ENCODE measurements at places on chromosomes 13 and 19.

- DNase-seq = no peak
These were observed 12.9 kb downstream of the LMTK3 start for GRCh38 chr19:48498595-48499311.

- DNase-seq = no peak
These were observed 711.5 kb downstream of the PCDH17 start for GRCh38 chr13:58343076-58343475.

GRCh38 chr13:62357887-62358645, 942.4 kb upstream of the PCDH20 start:
- DNase-seq = no peak

GRCh38 chr13:112229992-112230872, 145.9 kb upstream of the SPACA7 start:
- no peak for DNase-seq

DNA sequence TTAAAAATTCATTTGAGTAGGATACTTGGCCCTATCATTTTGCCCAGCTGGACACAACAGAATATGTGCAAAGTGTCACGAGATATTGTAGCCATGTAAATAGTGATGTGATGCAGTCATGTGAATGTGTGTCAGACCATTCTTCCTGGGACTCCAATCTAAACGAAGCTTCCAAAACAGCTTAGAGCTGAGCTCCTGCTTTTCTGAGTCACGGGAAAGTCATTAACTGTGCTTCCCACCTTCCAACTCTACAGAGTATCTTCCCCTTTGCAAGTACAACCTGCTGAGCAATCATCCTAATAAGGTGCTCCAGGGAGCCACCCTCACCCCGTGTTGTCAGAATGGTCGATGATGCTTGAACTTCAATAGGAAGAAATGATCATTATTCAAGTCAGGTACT, 294.7 kb downstream of the MYO16 start:
- no peak for DNase-seq

DNA sequence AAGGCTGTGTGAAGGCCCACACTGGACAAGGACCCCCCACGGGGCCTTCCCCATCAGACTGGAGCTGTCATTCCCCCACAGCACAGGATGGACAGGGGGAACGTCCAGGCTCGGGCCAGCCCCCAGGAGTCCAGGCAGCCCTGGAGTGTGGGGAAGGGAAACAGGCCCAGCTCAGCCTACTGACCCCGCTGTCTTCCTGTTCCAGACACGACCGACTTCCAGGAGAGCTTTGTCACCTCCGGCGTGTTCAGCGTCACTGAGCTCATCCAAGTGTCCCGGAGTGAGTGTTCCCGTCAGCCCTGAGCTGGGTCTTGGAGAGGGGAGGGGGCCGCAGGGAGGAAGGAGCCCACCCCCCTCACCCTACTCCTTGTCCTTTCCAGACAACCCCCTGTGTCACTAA, 47.0 kb downstream of the SMIM24 start:
- no peak for DNase-seq

- no peak for DNase-seq
These were observed 324.6 kb downstream of the SHISA2 start for GRCh38 chr13:25727250-25727649.

DNA sequence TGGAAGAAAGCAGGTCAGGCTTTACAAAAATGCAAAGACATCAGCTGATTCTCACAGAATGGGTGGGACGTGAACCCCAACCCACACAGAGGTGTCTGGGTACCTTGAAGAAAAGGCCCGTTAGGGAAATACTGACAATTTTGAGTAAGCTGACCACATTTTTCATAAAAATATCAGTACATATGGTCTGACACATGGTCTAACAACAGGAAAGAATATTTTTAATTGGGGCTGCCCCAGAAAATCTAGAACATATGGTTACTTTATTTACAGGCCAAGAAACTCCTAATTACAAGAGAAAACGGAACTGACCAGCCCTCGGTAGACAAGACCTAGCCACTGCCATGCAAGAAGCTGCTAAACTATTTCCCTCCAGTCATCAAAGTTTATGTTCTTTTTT, 48.7 kb upstream of the ITM2B start:
- no peak for DNase-seq

- DNase-seq = no peak
These were observed 1187.6 kb downstream of the OLFM4 start for GRCh38 chr13:54216221-54216620.

DNA sequence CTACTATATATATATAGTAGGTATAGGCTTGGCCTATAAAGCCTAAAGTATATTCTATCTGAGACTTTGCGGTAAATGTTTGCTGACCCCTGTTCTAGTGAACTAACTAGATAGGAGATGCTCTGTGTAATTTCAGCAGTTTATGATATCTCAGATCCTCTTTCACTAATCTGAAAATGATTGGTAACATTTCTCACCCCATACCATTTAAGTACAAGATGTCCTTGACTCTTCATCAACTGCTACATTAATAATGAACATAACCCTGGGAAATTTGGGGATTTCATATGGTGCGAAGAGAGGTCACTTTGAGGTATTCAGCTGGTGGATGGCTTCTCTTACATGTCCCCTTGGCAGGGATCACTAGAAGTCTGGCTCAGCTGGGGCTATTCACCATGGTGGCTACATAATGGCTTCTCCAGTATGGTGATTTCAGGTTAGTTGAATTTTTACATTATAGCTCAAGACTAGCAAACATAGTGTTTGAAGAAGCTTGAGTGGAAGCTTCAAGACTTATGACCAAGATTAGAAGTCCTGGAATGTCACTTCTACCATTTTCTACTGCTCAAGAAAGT, 103.6 kb upstream of the MYCBP2 start:
- DNase-seq = no peak

DNA sequence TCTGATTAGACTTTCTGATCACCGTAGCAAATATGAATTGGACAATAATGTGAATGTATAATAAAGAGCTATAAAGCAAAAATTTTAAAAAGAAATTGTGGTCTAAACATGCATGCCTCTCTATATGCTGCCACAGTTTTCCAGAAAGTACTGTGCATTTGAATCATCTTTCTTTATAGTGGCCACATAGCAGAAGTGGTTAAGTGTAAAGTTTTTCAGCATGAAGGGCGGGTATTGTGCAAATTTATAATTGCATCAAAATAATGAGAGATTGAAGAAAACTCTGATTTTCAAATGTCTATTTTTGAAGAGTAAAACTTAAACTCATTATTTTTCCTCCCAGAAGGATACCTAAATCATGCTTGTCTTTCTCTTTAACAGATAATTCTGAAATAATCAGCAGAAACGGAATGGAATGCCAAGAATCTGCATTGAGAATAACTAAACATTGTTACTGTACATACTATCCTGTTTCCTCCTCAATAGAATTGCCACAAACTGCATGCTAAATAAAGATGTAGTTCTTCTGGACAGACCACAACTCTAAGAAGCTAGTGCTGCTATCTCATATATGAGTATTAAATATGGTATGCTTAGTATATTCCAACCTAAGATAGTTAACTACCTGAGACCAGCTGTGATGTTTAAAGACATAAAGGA, 42.9 kb upstream of the RAP2A start:
- no peak for DNase-seq

DNA sequence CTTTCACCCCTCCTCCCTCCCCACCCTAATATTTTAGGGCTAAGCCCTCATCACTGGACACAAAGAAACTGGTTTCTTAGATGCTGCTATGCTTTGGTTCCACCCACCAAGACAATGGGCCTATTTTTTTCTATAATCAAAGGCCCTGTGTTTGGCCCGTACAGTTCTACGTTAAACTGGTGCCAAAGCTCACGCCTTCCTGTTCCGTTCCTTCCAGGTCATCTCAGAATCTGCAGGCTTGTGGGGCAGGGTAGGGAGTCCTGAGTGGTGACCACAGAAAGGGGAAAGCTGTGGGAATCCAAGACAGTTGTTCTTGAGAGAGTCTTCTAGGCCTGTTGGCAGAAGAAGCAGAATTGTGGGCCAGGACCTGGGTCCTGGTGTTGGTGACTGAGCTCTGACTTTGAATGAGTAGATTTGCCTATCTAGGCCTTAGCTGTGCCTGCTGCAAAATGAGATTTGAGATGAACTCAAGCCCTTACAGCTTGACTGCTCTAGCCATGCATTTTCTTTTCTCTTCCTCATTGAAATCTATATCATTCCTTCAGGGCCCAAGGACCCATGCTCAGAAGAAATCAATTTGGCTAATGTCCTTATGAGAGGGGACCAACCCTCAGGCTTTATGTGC, 19.1 kb upstream of the CXCL17 start:
- DNase-seq = no peak

- no peak for DNase-seq
These were observed 149.4 kb upstream of the FBXL3 start for GRCh38 chr13:77176350-77176749.

GRCh38 chr13:103883164-103883563, 816.9 kb upstream of the SLC10A2 start:
- DNase-seq = peak; percentile 47

DNA sequence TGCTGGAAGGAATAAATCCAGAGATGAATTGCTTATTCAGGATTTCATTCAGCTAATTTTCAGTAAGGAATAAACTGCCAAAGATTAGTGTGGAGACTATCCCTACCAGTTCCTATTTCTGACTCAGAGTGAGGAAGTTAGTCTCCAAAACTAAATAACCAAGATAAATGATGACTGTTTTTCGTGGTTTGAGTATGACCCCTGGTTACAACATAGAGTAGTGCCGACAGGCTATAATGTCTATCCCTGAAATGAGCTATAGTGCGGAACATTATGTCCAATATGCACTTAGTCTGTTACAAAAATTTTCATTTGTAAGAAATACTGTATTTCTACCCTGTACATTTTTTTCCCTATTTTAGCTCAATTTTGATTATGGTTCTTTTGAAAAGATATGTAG, 51.4 kb downstream of the NBEA start:
- no peak for DNase-seq

DNA sequence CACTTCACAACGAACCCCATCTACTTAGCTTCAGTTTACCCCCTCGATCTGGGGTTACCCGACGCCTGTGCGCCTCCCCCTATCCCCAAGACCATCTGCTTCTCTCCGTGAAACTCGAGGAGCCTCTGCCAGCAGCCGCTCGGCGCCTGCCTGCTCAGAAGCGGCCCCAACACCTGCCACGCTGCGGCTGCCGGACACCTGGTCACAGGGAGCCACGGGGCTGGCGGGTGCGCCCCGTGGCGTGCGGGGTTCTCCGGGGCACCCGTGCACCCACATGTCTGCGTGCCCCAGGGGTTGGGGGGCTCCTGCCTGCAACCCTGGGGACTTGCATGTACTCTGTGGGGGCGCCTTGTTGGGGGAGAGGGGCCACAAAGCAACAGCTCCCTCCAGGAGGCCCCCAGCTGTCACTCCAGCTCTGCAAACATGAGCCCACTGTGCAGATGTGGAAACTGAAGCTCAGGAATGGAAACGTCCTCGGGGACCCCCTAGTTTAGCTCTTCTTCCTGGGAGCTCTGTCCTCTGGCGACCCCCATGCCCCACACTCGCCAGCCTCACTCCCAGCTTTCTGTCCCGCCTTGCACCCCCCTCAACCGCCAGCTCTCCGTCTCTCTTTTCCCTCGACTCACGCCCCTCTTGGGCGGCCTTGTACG, 7.0 kb upstream of the SEMA6B start:
- DNase-seq = no peak

GRCh38 chr19:49983645-49984229, 22.8 kb upstream of the SIGLEC11 start:
- no peak for DNase-seq

DNA sequence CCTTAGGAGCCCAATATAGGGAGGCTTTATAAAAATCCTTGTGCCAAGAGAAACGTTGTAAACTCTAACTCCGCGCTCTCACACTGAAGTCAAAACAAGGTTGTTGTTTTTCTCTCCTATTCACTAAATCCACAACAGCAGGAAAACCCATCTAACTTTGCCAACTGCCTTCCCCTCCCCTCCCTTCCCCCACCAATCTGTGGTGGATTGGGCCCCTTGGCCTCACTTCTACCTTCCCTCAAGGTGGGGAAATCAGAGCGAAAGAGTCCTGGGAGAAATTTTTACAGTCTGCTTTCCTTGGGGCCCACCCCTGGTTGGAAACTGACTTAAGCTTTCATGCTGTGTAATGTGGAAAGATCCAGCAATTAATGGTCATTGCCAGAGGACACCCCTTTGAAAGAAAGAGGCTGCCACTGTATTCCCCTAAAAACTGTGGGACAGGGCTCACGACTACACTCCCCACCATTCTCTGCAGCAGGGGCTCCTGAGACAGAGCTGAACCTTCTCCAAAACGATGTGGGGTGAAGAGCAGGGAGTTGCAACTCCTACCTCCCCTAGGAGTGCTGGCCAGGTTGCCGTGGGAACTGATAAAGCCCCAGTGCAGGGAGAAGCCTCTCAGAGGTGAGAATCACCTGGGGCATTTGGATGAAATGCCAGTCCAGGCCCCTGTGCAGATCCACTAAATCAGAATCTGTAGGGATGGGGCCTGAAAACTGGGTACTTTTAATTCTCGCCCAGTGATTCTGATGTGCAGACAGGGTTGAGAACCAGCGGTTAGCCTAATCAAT, 1.1 kb downstream of the DHRS12 start:
- DNase-seq = no peak

GRCh38 chr19:7337380-7338194, 11.2 kb upstream of the ARHGEF18 start:
- DNase-seq = no peak

- no peak for DNase-seq
These were observed 21.0 kb downstream of the TM9SF2 start for GRCh38 chr13:99522298-99522697.

DNA sequence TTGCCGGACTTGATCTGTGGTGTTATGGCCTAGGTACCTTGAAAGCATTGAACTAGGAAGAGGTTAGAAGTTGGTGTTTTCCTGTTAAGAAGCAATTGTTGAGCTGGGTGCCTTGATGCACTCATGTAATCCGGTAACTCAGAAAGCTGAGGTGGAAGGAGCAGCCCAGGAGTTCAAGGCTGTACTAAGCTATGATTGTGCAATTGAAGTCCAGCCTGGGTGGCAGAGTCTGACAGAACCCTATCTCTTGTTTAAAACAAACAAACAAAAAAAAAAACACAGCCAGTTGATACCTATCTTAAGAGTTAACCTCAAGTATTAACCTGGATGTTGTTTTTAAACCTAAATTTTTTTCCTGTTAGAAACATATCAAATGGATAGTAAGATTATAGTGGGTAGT, 19.3 kb downstream of the SAFB start:
- no peak for DNase-seq

GRCh38 chr19:41577144-41577830, 1.3 kb downstream of the CEACAM21 start:
- no peak for DNase-seq

- DNase-seq = no peak
These were observed 23.6 kb downstream of the LYL1 start for GRCh38 chr19:13078897-13079541.

- no peak for DNase-seq
These were observed 143.5 kb downstream of the DNAJC15 start for GRCh38 chr13:43166644-43167457.

- DNase-seq = no peak
These were observed 33.2 kb upstream of the RFC3 start for GRCh38 chr13:33784738-33785137.

GRCh38 chr13:45167611-45168554, 33.0 kb downstream of the KCTD4 start:
- DNase-seq = no peak

DNA sequence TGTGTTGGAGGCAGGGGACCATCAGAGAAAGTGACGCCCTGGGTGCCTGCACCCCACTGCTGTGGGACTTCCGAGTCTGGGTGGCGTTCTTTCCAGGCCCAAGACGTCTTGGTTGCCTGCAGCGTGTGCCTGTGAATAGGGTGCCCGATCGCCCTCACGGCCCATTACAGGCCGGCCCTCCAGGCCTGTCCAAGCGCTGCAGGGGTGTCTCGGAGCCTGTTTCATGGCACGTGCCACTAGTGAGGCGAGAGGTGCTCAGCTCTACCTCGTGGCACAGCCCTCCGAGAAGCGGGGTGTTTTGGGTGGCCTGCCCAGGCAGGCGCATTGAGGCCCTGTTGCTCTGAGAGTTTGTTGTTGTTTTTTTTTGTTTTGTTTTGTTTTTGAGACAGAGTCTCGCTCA, 30.1 kb downstream of the DOT1L start:
- DNase-seq = no peak

All from right renal cortex interstitium (tissue), 3 donors.